ENCODE measurements at places on chromosomes 4 and X. TPM values are rescaled to one million over a fixed set of nuclear protein-coding genes. Genes with fewer than 3 reads are reported as not detected.

Gene PABPC5
- total RNA-seq, result 0.90 TPM

Gene RASGEF1B
- under 0.01 TPM for total RNA-seq

Gene PPP4R3C
- total RNA-seq, result not detected

Gene RBMXL3
- not detected for total RNA-seq

Gene ENPP6
- under 0.01 TPM for total RNA-seq

Gene FRMD7
- not detected for total RNA-seq

Gene SRPX
- 50.8 TPM for total RNA-seq

Gene CXCR3
- not detected for total RNA-seq

All from dermis microvascular lymphatic vessel endothelial cell (primary cell).